ENCODE measurements at places on chromosomes 5 and 9.

DNA sequence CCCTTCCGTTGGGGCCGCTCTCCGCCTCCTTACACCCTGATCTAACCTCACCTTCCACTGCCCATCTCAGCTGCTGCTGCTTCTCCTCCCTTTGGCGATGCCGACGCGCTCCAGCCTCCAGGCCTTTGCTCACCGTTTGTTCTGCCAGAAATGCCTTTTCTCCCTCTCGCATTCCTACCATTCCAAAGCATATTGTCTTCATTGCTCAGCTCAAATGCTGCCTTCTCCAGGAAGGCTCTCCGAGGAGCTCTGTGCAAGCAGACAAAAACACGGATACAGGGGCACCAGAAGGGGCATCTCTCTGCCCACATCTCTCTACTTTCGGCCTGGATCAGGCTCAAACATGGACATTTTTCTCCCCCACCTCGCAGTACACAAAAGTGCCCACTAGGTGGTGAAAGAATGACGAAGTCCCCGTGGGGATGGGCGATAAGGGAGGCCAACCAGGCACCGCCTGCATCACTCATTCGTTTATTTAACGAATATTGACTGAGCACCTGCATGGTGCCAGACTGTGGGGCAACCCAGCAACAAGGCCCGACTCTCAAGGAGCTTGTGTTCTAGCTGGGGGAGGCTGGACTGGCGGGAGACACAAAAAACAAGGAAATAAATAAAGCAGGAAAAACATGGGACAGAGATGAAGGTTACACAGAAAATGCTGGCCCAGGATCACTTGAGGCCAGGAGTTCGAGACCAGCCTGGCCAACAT is 7.3 kb upstream of the GRHPR start:
- DNase-seq = peak; percentile 55

DNA sequence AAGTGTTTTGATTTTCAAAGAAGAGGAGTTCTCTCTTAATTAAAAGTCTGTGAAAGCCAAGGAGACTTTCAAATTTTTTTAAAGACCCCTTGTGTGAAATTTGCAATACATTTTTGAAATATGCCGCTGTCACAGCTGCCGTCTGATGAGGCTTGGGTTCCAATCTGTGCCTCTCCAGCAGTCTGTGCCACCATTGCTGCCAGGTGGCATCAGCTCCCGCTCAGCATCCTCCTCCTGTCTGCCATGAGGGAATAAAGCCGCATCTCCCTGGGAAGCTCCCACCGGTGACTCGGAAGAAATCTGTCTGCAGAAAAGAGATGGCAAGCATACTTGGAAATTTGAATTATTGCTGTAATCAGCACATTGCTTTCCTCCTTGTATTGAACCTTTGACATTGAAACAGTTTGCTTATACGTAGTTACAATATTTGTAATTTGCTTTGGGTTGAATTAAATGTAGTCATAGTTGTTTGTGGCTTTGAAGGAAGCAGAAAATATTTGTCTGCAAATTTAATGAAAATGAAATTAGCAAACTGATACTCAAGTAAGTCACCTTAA is 145.7 kb upstream of the SNX2 start:
- no peak for DNase-seq

- DNase-seq = no peak
Measured at GRCh38 chr9:135575995-135576631, 14.6 kb downstream of the PAEP start.

GRCh38 chr5:138096363-138096762 is 12.5 kb downstream of the WNT8A start:
- DNase-seq = no peak

DNA sequence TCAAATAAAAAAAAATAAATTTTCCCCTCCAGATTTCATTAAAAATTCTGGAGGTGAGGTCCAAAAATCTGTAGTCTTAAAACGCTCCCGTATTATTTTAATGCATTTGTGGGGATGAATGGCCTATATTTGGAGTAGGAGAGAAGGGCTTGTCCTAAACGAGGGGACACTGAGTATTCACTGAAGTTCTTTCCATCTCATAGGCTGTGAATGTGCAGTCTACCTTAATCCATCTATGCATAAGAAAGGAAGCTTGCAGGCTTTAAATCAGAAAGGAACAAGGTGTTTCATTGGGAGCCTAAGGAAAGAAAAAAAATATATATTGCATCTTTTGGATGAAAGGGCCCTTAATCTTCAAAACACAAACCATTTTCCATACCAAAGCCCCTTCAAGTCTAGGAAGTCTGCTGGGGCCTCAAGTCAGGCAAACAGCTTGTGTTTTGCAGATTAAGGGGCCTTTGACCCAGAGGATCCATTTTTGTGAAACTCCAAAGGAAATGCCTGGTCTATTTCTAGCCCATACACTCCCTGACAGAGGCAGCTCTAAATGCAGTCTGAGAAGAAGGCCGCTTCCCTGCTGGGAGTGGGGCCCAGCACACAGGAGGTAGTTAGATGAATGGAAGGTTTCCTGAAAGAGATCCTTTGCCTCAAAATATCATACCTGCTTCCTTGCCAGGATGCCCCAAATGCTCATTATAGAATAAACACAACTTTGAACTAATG is 35.6 kb downstream of the BRINP1 start:
- DNase-seq = no peak

DNA sequence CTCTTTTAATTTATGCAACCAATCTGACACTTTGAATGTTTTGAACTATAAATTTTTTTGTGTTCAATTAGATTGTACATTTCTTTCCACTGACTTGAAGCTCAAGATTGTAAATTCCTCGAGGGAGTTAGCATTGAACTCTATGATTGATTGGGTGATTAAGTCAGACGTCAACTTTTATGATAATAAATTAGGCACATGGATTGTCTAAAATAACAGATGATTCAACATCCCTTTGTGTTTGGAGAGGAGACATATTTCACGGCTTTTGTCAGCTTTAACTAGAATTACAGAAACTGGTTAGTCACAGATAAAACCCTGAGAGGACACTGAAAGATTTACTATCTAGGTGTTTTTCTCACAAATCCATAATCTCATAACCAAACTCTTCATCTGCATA is 32.7 kb upstream of the TXNDC8 start:
- no peak for DNase-seq

DNA sequence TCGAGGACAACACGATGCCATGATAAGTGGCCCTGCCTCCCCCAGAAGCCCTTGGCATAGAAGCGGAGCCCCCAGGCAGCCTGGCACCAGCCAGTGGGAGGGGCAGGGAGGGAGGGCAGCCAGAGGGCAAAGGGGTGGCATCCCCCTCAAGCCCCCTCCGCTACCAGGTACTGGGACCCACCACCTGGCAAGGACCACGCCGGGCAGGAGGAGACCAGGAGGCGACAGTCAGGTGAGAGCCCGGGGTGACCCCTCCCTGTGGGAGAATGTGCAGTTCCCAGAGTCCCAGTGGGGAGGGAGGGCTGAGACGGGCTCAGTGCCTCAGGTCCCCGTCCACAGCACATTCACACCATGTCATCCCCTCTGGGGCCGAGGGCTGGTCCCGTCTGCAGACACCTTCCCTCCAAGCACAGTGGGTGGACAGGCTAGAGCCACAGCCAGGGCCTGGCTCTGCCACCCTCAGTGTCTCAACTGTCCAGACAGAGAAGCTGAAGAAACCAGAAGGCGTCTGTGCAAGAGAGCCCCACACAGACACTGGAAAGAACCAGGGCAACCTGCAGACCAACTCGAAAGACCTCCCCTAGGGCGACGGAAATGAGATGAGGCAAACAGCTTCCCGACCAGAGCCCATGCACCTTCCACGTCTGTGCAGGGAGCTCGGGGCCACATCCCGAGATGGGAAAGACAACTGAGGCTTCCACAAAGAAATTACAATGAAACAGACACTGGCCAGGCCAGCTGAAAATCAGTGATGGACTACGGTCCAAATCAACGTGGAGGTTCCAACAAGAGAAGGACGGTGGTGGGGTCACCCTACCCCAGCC is 11.1 kb downstream of the BRD3 start:
- no peak for DNase-seq

DNA sequence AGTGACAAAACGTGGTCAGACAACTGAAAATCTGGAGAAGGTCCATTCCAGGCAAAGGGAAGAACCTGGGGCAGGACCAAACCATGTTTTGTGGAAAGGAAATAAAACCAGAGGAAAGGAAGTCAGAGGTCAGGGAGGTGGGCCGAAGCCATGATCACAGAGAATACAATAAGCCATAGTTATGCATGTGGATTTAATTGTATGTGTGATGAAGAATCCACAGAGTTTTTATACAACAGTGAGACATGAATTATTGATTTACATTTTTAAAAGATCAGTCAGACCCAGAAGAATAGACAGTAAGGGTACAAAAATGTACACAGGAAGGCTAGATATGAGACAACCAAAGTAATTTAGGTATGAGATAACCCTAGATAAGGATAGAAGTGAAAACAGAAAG is 20.8 kb downstream of the TTC33 start:
- no peak for DNase-seq

- no peak for DNase-seq
Measured at GRCh38 chr5:178545176-178545575, 45.0 kb downstream of the COL23A1 start.

DNA sequence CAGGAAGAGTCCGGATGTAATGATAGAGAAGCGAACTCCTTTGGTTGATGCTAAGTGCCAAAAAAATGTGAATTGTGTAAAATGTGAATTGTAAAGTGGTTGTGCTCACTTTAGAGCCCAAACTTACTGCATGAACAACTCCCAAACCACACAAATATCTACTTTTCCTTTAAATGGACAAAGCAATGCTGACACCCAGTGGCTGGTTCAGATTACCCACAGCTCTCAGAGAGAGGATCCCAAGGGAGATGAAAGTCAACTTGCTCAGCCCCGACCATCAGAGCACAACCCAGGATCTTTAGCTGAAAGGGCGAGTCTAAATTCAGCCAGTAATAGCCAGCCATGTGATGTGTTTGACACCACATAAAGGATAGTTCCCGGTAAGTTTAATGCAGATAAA is 133.7 kb downstream of the NMUR2 start:
- DNase-seq = no peak

DNA sequence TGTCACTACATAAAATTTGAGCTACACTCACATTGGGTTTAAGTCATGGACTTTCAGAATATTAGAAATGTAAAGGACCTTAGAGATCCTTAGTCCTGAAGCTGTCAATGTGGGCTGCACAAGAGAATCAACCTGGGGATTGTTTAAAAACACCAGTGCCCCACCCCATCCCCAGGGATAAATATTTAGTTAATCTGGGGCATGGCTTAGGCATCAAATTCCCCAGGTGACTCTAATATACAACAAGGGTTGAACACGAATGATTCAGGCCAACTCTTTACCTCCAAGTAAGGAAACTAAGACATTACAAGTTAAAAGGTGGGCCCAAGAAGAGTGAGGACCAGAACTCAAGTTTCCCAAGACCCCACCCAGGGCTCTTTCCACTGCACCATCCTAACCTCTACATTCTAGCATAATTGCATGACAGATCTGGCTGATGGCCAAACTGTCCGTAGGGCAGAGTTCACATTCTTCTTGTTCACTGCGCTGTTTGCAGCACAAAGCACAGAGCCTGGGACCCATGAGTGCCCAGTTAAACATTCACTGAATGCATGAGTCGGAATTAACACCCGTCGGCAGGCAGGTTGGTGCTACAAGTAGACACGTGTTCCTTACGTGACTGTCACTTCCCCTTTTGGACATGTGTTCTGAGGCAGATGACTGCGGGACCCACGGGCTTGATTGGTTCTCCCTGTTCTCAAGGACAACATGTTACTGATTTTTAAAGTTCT is 25.2 kb downstream of the CYFIP2 start:
- DNase-seq = no peak

DNA sequence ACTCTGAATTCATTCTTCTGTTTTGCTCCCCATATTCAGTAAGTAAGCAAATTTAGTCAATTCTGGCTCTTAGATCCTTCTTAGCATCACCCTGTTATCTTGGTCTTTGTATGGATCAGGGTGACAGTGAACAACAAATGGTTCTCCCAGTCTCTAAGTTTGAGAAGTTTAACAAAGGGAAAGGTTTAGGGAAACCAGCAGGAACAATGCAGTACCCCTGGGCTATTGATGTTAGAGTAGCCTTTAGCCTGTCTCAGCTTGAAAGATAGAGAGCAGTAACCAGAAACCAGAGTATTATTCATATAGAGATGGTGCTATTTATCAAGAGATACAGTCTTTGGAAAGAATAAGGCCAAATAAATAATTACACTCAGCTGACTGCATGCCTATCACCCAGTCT is 241.8 kb downstream of the CDH12 start:
- DNase-seq = no peak

DNA sequence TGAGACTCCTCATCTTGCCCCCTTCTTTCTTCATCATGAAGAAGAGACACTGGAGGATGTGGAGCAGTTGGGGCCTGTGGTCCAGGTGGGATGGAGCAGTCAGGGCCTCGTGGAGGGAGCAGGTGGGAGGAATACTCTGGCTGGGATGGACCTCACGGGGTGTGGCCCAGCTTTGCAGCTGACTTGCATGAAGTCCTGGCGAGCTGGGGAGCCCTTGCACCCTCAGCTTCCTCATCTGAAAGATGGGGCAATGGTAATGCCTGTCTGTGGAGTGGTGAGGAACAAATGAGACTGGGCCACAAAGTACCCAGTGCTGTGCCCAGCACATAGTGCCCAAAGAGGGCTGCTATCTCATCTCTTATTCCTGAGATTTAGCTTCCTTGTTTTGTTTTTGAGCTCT is 91.5 kb downstream of the DAB2IP start:
- DNase-seq = no peak

DNA sequence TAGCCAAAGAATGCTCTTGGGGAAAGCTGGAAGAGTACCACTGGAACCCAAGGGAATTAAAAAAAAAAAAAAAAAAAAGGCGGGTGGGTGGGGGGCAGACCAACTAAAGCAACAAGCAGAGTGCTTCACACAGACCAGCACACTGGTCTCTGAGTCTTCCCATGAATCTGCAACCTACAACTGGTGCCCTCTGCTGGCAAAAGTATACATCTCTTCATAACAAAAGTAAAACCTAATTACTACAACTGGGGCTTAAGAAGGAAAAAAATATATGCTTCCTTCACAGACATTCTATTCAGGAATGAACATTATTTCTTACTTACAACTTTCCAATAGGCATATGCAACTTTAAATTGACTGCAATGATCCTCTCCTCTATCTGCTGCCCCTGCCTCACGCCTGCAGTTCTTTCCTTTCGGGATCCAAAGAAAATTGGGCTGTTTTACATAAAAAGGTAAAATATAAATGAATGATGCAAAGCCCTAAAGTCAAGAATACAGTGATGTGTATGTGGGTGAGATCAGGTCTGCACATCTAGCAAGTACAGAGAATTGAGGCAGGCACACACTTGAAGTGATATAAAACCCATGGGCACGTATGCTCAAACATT is 7.2 kb upstream of the KLHL3 start:
- peak; percentile 20 for DNase-seq

GRCh38 chr5:76535577-76535976 is 87.6 kb downstream of the F2RL2 start:
- DNase-seq = no peak

DNA sequence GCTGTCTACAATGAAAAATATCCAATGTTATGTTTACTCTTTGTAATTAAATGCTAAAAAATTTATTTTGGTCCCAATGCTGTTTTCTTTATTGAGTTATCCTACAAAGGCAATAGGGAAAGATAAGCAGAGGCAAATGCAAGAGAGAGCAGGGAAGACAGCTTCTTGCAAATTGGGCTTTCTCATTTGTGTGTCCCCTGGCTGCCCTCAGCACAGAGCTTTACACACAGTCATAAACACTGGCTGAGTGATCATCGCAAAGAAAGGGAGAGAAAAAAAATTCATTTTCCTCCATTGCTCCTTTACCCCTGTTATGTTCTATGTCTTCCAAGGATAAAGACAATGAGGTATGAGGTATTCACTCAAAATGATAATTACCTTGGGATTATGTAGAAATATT is 2.3 kb upstream of the TSSK1B start:
- no peak for DNase-seq
